HT-29 (cell line): ENCODE measurements at places on chromosomes 1 and 21. TPM values are rescaled to one million over a fixed set of nuclear protein-coding genes. Genes with fewer than 3 reads are reported as not detected.
A peak's percentile ranks its signal among the peaks of the same experiment; 100 is the strongest.

- DNase-seq = no peak
These were observed 15.2 kb downstream of the EPHX1 start for GRCh38 chr1:225825078-225825477.

GRCh38 chr1:58190267-58190988 lies 356.1 kb downstream of the OMA1 start:
- DNase-seq = no peak

GRCh38 chr1:16237343-16237830 lies 404 bp upstream of the CPLANE2 start:
- no peak for DNase-seq

DNA sequence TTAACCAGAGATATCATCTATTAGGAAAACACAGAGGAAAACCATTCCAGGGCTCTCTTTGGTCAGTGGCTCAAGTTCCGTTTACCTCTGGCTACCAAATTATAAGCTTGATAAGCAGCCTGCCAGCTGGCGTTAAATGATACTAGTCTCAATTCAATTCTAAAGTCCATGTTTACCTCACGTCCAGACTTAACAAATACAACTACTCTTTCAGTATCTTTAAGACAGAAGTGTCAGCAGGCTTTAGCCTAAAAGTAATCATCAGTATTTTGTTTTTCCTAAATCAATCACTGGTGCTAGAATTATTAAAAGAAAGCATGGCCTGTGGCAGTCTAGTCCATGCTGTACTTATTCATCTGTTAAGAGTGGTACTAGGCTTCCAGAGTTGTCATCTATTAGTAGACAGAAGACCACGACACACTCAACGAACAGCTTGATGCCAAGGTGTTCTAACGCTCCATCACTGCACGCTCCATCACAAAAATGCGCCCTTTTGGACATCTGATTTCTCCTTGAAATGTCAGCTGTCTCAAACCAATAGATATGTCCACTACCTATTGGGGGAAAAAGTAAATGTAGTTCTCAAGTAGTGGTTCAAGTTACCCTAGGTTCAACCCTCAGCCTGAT lies 1.5 kb downstream of the IVNS1ABP start:
- DNase-seq = peak; percentile 61

- DNase-seq = no peak
These were observed 81.0 kb downstream of the RPS6KC1 start for GRCh38 chr1:213131851-213132655.

DNA sequence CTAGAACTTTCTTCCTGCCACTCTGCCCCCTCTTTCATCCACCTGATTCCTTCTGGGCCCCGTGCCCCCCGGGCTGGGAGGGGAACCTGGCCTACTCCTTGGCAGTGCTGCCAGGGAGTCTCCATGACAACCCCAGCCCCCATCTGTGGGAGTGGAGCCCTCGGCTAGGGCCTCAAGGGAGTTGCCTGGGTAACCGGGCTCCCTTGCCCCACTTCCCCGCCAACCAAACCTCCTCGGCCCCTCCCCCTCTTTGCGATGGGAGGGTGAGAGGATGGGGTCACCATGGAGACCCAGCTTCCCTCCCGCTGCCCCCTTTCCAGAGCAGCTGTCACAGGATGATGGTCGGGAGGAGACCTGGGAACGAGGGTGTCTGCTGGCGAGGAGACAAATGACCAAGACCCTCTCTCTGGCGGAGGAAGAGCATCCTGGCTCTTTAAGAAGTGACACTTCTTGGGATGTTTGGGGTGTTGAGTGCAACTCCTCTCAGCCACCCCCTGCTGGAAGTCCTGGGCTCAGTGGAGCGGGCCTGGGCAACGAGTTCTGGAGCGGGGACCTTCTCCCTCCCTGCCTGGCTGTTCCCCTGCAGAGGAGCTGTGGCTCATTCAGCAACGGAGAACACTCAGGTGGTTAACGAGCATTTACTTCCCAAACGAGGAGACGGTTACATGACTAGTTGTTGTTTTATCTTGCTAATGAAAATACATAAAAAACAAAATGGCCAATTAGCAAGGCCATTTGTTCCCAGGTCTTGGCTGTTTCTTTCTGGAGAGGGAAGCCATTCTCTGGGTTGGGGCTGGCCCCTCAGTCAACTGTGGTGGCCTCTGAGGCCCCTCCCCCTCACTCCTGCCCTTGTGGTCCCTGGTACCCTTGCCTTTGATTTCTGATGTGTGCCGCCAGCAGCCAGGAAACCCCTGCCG lies 82.8 kb downstream of the UBIAD1 start:
- DNase-seq = no peak

- DNase-seq = no peak
These were observed 142.9 kb downstream of the GLUL start for GRCh38 chr1:182248721-182249120.

DNA sequence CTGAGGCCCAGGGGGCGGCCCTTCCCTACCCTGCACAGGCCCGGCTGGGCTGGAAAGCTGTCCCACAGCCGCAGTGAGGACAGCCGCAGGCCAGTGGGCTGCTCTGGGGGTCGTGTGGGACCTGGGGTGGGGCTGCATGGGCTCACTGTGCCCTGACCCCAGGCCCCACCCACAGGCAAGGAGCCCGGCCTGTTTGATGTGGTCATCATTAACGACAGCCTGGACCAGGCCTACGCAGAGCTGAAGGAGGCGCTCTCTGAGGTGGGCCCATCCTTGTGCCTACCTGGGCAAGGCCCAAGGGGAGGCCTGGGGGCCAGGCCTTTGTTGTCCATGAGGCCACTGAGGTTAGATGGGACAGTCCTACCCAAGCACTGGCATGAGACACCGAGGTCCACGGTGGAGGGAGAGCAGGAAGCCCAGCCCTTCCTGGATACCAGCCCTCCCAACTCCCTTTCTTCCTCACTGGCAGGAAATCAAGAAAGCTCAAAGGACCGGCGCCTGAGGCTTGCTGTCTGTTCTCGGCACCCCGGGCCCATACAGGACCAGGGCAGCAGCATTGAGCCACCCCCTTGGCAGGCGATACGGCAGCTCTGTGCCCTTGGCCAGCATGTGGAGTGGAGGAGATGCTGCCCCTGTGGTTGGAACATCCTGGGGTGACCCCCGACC lies 1.4 kb upstream of the GJC2 start:
- peak; percentile 62 for DNase-seq

- no peak for DNase-seq
These were observed 127.8 kb downstream of the FOXD2 start for GRCh38 chr1:47565676-47566075.

DNA sequence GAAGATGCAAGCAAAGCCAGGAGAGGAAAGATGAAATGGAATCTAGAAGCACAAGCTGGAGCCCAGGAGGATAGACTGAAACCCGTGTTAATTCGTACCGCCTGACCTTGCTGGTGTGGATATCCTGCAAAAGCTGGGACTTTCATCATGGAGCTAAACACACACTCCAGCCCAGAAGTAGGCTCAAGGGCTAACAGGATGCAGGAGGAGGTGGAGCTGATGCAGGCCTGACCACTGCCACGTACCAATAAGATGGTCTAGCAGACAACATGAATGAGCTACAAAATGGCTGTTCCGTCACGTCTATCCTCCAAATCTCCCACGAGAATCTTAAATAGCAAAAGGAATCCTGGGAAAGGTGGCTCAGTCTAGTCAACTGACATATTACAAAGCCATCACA lies 270.3 kb downstream of the SDCCAG8 start:
- no peak for DNase-seq

GRCh38 chr1:193229136-193229535 lies 42.7 kb upstream of the B3GALT2 start:
- DNase-seq = no peak

DNA sequence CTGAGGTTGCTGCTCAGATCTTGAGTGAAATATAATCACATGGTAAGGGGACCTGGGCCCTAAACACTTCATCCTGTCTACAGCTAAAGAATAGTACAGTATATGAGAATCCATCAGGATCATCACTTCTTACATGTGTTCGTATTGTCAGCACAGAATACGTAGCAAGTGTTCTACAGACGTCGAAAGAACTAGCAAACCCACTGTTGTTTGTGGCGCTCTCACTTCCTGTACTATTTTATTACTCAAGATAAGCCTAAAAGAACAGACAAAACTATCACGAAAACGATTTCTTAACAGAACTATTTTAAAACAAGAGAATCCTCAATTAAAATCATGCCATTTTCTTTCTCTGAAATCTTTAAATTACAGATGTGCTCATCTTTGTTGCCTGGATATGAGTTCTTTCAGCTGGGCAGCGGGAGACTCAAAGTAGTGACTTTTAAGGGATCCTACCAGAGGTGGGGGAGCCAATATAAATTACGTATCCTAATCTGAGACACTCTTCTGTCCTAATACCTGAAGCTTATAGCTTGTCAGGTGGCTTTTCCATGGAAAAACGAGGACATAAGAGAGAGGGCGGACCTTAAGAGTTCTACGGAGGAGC lies 724 bp downstream of the ST7L start:
- peak; percentile 61 for DNase-seq

GRCh38 chr1:13830170-13830569 lies 130.2 kb downstream of the PRDM2 start:
- no peak for DNase-seq

GRCh38 chr1:231781892-231782291 lies 155.3 kb downstream of the DISC1 start:
- no peak for DNase-seq

- no peak for DNase-seq
These were observed 12.7 kb upstream of the DEGS1 start for GRCh38 chr1:224170343-224170742.

DNA sequence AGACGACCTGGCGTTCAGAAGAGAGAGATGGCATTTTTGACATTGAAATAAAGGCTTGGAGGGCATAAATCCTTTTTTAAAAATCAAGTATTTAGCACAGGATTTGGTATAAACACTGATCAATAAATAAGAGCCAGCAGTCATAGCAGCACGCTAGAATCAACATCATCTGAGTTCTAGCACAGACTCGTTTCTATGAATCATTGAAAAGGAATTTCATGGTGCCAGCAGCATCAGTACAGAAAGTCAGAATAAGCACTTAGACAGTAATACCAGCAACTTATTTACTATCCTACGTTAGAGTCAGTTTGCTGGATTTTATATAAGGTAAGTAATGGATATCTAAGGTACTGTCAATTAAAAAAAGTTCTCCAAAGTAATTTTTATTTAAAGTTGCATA lies 119.3 kb downstream of the HLCS start:
- peak; percentile 28 for DNase-seq

PLPP3 gene
- total RNA-seq = 3.8 and 5.4 TPM in 2 replicates

S100A9 gene
- 1.8 TPM in 1 of 2 replicates, not detected in the other for total RNA-seq

PRDM16 gene
- total RNA-seq = 0.10 TPM in 1 of 2 replicates, not detected in the other

C1orf185 gene
- total RNA-seq = not detected in 2 replicates

SLC16A1 gene
- total RNA-seq = 61.7 and 74.2 TPM in 2 replicates

FAM167B gene
- total RNA-seq = 0.29 TPM in 1 of 2 replicates, not detected in the other
